ENCODE measurements at places on chromosomes 11 and 22.

- DNase-seq, result no peak
These were observed 46.4 kb downstream of the CD82 start for GRCh38 chr11:44611687-44612434.

DNA sequence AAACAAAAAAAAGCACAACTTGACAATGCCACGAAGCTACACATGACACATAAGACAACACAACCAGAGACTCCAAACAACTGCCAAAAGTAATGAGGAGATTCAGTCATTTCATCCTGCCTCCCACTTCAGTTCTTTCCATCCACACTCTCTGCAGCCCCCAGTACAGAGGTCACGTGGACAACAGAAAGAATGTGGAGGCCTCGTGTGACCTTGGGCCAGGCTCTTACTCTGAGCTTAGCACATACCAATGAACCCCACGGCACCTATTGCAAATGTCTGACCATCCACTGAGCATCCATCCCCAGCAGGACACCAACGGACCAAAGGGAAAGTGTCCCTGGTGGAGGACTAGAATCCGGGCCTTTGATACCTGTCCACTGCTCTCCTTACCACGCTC is 12.5 kb downstream of the CBX7 start:
- no peak for DNase-seq

DNA sequence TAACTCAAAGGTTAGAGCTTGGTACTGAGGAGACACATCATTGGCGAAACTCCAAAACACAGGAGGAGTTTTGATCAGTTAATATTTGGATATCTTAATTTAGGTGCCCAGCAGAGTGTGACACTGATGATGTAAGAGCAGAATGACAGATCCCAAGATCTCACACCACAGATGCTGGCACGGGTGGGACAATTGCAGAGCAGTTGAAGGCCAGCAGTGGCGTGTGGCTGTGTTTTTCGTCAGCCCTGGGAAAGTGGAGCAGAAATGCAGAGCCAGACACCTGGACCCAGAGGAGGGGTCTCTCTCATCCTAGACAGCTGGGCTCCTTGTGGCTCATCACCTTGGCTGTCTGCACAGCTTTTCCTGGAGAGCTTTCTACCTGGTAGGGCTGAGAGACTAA is 59.7 kb upstream of the CTTN start:
- DNase-seq, result no peak

DNA sequence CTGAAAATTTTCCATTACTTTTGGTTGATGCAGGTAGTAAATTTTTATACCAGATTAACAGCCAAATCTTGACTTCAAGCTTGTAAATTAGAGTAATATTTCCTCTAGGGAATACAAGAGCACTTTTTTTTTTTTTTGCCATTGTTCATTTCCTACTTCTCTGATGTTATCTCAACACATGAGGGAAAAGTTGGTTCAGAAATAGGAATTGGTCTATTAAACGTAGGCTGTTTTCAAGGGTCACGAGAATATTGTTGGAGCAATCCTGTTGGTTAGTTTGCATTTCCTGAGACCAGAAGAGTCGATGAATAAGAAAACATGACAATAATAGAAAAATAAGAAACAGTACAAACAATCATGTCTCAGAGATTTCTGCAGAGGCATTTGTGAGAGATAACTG is 453.9 kb upstream of the CCDC179 start:
- no peak for DNase-seq

- DNase-seq, result peak; percentile 56
These were observed 8.2 kb downstream of the PDGFB start for GRCh38 chr22:39236321-39237317.
